Dermis blood vessel endothelial cell (primary cell): ENCODE measurements at places on chromosomes 13 and 19. TPM values are rescaled to one million over a fixed set of nuclear protein-coding genes. Genes with fewer than 3 reads are reported as not detected.

The OLFM4 gene
- 0.17 and 0.28 TPM in 2 replicates for total RNA-seq

The ZNF345 gene
- 4.0 and 7.7 TPM in 2 replicates for total RNA-seq

The NUFIP1 gene
- 2.4 and 2.8 TPM in 2 replicates for total RNA-seq

The ZNF135 gene
- total RNA-seq, result 1.7 and 2.4 TPM in 2 replicates

The DHRS12 gene
- 5.0 and 7.1 TPM in 2 replicates for total RNA-seq

The SLC7A10 gene
- 0.17 TPM in 1 of 2 replicates, not detected in the other for total RNA-seq

The TOMM40 gene
- 50.0 and 81.6 TPM in 2 replicates for total RNA-seq

The ZNF628 gene
- total RNA-seq, result 1.4 and 3.3 TPM in 2 replicates

The PRODH2 gene
- total RNA-seq, result not detected in 2 replicates

The ZNF471 gene
- 2.4 and 3.2 TPM in 2 replicates for total RNA-seq

The PLIN5 gene
- 4.7 and 11.7 TPM in 2 replicates for total RNA-seq

The SIGLEC10 gene
- not detected in 2 replicates for total RNA-seq

The CEACAM8 gene
- not detected in 2 replicates for total RNA-seq

The ATXN8OS gene
- total RNA-seq, result not detected in 2 replicates

The ADGRL1 gene
- total RNA-seq, result 5.1 and 6.3 TPM in 2 replicates

The SPTBN4 gene
- 0.05 and 0.17 TPM in 2 replicates for total RNA-seq

The CCDC70 gene
- not detected in 2 replicates for total RNA-seq

The ACP5 gene
- 0.37 and 8.8 TPM in 2 replicates for total RNA-seq

The C19orf67 gene
- not detected in 2 replicates for total RNA-seq

The ZNF835 gene
- 0.65 and 0.68 TPM in 2 replicates for total RNA-seq

The TMC4 gene
- 0.14 and 0.68 TPM in 2 replicates for total RNA-seq

The TDRD12 gene
- total RNA-seq, result 0.14 and 0.17 TPM in 2 replicates

The WDR88 gene
- not detected in 2 replicates for total RNA-seq

The CDC37 gene
- total RNA-seq, result 367 and 370 TPM in 2 replicates

The C19orf73 gene
- total RNA-seq, result 0.65 and 1.4 TPM in 2 replicates

The ERCC5 gene
- total RNA-seq, result 51.9 and 54.9 TPM in 2 replicates

The ISOC2 gene
- total RNA-seq, result 56.2 and 76.5 TPM in 2 replicates

The KLK13 gene
- not detected in 2 replicates for total RNA-seq

The IQCN gene
- total RNA-seq, result under 0.01 and 0.17 TPM in 2 replicates

The NLRP9 gene
- total RNA-seq, result not detected in 2 replicates

The FPR2 gene
- not detected in 2 replicates for total RNA-seq

The INSR gene
- 41.7 and 76.2 TPM in 2 replicates for total RNA-seq

The BRME1 gene
- 0.37 and 0.51 TPM in 2 replicates for total RNA-seq

The AMER2 gene
- not detected in 2 replicates for total RNA-seq

The VSIG10L gene
- 0.09 and 0.17 TPM in 2 replicates for total RNA-seq

The SCGB2B2 gene
- total RNA-seq, result not detected in 2 replicates
